Left lung (tissue), 14 donors: ENCODE measurements at places on chromosomes 5 and 9. TPM values are rescaled to one million over a fixed set of nuclear protein-coding genes. Genes with fewer than 3 reads are reported as not detected.

DNA sequence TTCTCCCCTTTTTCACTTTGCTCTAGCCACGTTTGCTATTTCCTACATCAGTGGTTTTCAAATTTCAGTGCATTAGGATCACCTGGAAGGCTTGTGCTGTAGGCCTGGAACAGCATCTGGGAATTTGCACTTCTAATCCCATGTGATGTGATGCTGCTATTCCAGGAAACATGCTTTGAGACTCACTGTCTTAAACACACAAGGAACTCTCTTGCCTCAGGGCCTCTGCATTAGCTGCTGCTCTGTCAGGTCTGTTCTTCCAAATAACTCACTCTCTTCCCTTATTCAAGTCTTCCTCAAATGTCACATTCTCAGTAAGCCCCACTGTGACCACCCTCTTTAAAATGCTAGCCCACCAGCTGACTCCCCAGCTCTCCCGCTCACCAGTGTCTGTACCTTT is 204.0 kb downstream of the DNAH5 start:
- DNase-seq = no peak

DNA sequence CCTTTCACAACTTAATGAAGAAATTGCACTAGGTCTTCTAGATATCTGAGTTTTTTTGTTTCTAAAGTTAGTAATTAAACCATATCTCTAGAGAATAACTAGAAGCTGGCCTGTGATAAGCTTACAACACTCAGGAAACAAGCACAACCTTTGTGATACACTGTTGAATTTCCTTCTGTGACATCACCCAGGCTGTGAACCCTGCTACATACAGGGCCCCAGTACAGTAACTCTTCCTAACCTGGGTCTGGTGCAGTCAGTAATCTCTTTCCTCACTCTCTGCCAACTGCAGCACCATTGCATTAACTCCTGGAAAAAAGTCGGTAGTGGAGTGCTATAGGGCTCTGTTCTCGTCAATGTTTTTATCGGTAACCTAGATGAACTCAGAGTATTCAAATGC is 10.6 kb upstream of the IGFBPL1 start:
- no peak for DNase-seq

- no peak for DNase-seq
These were observed 46.1 kb downstream of the PIK3R1 start for GRCh38 chr5:68261569-68262065.

DNA sequence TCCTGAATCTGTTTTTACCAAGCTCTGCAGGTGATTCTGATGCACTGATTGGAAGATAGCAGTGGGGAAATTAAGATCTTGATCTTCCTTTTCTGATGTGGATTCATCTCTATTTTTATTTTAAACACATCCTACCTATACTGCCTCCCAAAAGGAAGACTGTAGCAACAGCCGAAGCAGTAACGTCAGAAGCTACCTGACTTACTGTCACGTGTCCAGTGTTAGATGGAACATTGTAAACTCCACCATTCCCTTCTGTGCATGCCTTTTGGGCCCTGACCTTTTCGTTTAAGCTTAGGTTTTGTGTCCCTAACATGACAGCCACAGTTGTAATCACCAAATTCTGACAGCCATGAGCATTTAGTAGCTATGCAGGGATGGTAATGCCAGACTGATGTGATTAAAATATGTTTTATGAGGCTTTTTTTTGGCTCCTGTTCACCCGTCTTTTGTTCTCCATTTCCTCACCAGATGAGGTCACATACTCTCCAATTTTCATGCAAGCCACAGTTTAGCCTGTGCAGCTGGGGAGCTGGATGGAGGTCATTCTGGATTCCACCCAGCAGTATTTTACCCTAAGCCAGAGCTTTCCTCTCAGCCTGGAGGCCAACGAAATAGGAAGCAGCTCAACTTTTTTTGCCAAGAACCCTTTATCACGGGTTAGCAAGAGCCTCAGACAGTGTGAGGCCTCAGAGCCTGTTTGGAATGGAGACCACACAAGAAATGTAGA is 15.6 kb upstream of the FOXD1 start:
- DNase-seq = peak; percentile 84

DNA sequence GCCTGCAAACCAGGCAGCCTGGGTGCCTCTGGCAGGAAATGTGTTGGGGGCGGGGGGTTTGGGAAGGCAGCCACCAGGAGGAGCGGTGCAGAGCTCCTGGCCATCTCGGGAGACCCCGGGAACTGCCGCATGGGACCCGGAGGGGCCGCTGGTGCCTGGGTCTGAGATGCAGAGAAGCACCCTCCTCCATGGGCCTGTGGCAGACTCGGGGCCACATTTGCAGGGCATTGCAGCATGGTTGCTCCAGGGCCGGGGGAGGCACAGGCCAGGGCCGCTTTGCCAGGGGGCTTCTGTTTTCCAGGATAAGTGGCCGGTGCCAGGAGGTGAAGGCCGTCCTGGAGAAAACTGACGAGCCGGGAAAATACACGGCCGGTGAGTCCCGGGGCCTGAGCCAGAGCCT is 1.7 kb downstream of the LCN1 start:
- no peak for DNase-seq

DNA sequence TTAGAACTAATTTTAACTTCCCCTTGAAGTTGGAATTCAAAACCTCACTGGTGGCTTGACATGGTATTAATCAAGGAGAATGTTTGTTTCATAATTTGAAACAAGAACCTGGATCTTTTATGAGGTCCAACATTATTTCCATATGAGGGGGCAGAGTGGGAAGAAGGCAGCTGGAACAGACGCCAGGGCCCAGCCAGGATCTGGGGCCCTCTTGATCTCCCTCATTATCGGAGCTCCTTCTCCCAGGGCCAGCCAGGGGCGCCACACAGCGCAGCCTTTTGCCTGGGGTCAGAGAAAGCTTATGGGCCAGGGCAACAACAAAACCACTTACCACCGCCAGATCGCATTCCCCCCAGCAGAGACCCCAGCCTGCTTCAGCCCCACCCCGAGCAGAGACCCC is 27.1 kb upstream of the NKD2 start:
- no peak for DNase-seq

DNA sequence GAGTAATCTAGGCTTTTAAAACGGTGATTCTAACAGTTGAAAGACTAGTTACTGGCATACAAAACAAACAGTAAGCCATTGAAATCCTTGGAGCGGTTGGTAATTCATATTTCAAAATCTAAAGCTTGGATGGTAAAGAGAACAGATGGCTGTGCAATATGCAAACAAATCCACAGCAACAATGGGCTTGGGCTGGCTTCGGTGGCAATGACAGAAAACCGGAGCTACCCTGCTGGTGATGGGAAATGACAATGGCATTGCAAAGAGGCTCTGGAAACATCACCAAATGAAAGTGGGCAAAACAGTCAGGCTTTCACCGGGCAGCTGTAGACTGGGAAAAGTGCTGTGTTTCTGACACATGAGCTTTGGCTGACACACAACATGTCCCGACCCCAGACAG is 42.2 kb downstream of the MED27 start:
- DNase-seq = no peak

DNA sequence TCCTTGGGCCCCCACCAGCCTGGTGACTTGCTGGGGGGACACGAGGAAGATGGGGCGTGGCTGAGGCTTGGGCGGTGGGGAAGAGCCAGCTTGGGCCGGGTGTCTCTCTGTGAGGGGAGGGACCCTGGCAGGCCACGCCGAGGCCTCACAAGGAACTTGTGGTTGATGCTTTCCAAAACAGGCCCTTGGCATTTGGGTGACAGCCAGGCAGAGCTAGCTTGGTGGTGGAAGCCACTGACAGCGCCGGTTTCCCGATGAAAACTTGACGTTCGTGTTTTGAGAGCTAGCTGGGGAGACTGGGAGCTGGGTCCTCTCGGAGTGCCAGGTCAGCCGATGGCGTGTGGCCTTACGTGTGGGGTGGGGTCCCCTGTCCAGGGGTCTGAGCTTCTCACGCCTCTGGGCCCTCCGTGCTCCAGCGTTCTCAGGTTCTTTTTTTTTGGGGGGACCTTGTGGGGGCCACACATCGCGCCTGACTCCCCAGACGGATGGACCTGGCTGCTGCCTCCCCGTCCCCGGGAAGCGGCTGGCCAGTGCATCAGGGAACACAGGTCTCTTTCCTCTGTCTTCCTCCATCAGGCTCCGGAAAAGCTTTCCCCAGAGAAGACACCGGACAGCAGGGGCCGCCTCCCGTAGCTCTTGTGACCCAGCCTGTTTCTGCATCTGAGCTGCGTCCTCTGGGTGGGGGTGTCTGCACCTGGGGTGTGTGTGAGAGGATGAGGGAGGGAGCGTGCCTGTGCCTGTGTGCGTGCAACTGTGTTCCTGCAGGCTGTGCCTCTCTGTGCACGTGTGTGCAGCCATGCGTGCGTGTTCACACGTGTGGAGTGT is 129.3 kb upstream of the LPCAT1 start:
- DNase-seq = no peak

DNA sequence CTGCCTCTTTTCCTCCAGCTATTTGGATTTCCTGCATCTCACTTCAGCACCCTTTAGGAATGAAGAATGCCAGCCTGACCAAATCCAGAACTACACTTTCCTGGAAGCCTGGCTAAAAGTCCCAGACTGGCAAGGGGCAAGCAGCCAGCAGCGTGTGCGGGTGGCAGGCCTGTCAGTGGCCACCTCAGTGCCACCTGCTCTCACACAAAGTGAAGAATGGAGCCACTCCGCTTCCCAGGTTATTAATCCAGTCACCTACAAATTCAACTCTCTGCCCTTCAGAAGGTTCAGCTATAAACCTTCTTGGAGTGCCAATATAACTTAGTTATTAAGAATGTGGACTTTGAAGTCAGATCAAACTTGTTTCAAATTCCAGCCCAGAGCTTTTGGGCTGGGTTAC is 6.7 kb upstream of the ALDOB start:
- DNase-seq = peak; percentile 31

GRCh38 chr5:142363619-142363963 is 38.8 kb upstream of the SPRY4 start:
- no peak for DNase-seq

DNA sequence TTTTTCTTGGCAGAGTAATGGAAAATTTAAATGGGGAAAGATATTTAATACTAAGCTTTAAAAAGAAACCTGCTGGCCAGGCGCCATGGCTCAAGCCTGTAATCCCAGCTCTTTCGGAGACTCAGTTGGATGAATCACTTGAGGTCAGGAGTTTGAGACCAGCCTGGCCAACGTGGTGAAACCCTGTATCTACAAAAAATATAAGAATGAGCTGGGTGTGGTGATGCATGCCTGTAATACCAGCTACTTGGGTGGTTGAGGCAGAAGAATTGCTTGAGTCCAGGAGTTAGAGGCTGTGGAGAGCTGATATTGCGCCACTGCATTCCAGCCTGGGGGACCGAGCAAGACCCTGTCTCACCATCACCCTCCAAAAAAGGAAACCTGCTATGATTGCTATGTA is 32.8 kb downstream of the TUT7 start:
- DNase-seq = no peak

DNA sequence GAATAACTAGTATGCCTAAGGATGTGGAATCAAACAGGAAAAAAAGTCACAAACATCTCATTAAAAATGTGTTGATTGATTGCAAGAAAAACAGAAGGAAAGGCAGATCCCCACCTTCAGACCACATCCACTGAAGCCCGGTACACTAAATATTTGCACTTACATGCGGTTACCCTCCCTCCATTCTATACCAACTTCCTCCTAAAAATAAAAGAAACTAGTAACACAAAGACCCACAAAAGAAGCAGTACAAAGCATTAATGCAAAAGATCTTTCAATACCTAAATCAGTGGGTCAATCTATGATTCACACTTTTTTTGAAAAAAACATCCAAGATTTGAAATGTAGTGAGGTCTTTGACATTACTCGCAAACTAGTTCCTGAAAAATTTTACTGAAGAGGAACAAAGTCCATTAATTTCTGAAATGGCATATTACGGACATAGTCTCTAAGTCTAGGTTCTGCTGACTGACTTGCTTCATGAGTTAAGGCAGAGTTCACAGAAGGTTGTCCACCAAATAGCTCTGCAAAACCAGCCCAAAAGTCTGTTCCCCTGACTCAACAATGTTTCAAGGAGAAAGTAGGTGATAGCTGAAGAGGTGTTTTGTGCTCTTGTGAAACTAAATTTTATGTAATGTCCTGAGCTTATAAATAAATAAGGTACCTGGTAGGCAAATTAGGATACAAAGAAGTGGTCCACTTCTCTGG is 100.7 kb downstream of the PAM start:
- DNase-seq = no peak

GRCh38 chr5:108382784-108383330 is 959 bp upstream of the FBXL17 start:
- no peak for DNase-seq

Gene DIRAS2
- 0.58 TPM for polyA plus RNA-seq

Gene CD72
- polyA plus RNA-seq = 3.7 TPM

Gene PDE6A
- 0.21 TPM for polyA plus RNA-seq

Gene FOXD4L5
- 0.13 TPM for polyA plus RNA-seq

Gene TYRP1
- 10.3 TPM for polyA plus RNA-seq

Gene ITK
- 0.49 TPM for polyA plus RNA-seq

Gene RANBP17
- polyA plus RNA-seq = 36.1 TPM

Gene FABP6
- 6.1 TPM for polyA plus RNA-seq

Gene CBY3
- 0.72 TPM for polyA plus RNA-seq

Gene RAD50
- 44.7 TPM for polyA plus RNA-seq

Gene RNF14
- 49.1 TPM for polyA plus RNA-seq
